ENCODE measurements at places on chromosomes 5 and 9.

DNA sequence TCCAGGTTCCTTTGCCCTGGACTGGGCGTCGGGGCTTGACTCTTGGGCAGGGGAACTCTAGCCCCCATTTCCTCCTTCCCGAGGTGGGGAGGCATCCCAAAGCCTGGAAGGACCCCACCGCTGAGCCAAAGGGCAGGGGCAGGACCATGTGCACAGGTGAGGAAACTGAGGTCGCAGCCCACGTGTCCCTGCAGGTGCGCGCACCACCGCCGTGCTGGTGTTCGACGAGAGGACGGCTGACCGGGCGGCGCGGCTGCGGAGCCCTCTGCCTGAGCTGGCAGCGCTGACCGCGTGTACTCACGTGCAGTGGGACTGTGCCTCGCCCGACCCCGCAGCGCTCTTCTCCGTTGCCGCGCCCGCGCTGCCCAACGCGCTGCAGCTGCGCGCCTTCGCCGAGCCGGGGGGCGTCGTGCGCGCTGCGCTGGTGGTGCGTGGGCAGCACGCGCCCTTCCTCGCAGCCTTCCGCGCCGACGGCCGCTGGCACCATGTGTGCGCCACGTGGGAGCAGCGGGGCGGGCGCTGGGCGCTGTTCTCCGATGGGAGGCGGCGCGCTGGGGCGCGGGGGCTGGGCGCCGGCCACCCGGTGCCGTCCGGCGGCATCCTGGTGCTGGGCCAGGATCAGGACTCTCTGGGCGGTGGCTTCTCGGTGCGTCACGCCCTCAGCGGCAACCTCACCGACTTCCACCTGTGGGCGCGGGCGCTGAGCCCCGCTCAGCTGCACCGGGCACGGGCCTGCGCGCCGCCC, 2.8 kb downstream of the ADGRD2 start:
- no peak for DNase-seq

- peak; percentile 28 for DNase-seq
Observed at GRCh38 chr9:88052321-88052965, 78.1 kb upstream of the CDK20 start.

DNA sequence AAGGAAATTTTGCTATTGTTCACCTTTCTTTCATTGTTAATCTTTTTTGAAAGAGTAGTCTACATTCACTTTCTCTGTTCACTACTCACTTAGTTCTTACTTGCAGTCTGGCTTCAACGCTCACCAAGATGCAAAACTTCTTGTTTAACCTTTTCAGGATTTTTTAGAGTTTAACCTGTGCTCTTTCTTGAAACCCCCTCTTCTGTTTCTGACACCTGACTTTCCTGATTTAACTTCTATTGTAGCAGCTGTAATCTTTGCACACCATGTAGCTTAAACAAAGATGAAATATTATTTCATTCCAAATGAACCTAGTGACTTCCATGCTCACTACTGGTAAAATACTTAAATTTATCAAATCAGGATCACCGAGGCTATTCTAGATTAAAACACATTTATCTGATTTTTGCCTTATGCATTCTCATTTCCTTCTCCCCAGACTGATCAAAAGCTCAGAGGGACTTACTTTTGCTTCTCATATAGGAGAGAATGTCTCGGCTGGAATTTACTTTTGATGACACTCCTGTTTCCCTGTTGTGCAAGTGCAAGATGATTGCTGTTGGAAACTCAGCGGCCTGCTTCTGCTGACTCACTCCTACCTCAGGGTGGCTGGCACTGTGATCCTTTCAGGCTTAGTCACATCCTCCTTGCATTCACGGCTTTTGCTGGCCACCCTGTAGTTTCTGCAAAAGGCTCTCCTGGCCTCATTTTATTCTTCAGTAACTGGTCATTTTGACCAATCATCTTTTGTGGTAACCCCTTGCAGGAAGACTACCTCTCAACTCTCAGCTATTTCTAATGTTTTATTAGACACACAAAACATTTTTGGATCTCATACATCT, 109.3 kb upstream of the IFNE start:
- DNase-seq = peak; percentile 95

- peak; percentile 96 for DNase-seq
Observed at GRCh38 chr9:81389569-81389993, 299.8 kb downstream of the TLE1 start.

DNA sequence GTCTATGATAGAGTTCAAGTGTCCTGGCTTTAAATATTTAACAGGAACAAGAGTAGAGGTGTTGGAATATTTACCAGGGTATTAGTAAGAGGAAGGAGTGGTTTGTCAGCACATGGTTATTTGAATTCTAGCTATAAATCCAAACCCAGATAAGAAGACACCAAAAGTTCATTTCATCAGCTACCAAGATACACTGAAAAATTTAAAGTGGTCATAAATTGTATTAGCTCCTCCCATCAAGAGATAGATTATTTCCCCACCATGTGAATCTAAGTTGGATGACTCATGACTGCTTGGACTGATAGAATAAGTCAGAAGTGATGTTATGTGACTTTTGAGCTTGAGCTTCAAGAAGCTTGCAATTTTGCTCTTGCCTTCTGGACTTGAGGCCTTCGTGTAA, 72.1 kb upstream of the GRAMD2B start:
- peak; percentile 23 for DNase-seq

- peak; percentile 87 for DNase-seq
Observed at GRCh38 chr5:142597546-142598337, 88.1 kb downstream of the FGF1 start.

GRCh38 chr9:133148199-133149129, 15.2 kb downstream of the GBGT1 start:
- peak; percentile 65 for DNase-seq

DNA sequence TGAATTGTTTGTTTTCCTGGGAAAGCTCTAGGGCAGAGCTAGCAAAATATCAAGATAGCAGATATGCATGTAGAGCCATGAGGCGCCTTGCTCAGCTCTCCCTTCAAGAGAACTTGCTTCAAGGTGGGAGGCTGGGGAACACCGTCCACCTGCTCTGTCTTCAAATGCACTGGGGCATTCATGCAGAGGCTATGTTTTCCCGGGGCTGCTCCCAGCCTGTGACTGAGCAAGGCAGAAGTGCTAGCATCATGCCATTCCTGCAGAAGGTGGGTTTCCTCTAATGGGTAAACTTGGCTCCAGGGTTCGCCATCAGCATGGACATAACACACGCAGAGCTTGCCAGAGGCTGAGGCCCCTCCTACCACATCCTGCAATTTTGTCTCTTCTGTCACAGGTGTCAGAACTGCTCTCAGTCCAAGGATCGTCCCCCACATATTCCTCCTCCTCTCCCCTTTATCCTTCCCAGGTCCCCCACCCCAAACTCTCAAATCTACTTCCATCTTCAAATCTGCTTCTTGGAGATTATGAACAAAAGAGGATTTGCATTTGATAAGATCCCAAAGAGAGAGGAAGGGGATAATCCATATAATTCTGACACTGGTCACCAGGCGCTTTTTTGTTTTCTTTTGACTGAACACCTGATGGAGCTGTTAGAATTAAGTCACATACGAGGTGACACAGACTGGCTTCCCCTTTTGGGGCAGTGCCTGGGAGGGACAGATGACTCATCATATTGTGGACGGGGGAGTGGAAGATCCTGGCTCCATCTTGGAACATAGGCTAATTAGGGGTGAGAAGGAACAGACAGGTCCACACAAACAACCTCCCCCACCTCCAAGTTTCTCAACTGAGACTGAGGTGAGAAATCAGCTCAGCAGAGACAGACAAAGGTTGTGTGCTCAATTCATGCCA, 85.0 kb upstream of the TAF11L2 start:
- no peak for DNase-seq

DNA sequence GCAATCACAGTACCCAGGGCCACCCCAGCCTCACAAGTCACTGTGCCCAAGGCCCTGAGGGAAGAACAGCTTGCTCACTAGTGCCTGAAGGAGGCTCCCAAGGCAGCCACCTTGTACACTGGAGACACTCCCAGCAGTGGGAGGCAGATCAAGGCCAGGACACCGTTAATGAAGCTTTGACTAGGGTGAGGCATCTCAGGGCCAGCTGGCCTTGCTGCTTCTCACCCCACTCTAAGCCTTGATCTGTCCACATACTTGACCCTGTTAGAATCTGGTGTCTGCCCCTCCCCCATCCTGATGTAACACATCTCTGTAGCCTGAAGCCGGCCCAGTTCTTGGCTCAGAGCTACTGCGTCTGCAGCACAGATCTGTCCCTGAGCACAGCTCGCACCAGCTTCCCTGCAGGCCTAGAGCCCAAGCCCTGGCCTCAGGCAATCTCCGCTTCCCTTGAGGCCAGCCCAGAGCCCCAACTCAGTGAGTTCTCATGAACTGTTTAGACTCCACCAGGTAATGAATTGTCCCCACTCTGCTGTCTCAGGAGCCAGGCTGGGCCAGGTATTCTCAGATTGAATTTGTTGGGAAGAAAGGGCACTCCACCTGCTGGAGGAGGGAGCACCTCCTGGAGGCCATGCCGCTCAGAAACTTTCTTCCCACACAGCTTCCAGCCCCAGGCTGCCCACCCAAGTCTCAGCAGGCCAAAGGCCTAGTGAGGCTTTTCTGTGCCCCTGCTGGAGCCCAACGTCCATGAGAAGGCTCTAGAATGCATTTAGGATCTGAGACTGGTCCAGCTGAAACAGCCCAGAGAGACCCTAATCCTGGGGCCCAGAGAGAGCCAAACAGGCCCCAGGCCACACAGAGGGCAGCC, 13.4 kb upstream of the JADE2 start:
- DNase-seq = peak; percentile 58

GRCh38 chr9:124260769-124261603, 3.2 kb downstream of the NEK6 start:
- DNase-seq = peak; percentile 85

GRCh38 chr5:54446379-54446732, 9.1 kb upstream of the HSPB3 start:
- no peak for DNase-seq

DNA sequence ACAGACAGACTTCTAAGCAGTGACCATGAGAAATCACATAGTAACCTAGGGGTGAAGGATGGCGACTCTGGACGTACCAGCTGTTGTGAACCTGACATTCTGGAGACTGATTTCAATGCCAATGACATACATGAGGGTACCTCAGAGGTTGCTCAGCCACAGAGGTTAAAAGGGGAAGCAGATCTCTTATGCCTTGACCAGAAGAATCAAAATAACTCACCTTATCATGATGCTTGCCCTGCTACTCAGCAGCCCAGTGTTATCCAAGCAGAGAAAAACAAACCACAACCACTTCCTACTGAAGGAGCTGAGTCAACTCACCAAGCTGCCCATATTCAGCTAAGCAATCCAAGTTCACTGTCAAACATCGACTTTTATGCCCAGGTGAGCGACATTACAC, 38.0 kb upstream of the CCDC152 start:
- DNase-seq = peak; percentile 57

- DNase-seq = no peak
Observed at GRCh38 chr5:73303148-73304079, 130.4 kb downstream of the TMEM174 start.

GRCh38 chr5:55919625-55920024, 68.5 kb downstream of the IL31RA start:
- DNase-seq = no peak

DNA sequence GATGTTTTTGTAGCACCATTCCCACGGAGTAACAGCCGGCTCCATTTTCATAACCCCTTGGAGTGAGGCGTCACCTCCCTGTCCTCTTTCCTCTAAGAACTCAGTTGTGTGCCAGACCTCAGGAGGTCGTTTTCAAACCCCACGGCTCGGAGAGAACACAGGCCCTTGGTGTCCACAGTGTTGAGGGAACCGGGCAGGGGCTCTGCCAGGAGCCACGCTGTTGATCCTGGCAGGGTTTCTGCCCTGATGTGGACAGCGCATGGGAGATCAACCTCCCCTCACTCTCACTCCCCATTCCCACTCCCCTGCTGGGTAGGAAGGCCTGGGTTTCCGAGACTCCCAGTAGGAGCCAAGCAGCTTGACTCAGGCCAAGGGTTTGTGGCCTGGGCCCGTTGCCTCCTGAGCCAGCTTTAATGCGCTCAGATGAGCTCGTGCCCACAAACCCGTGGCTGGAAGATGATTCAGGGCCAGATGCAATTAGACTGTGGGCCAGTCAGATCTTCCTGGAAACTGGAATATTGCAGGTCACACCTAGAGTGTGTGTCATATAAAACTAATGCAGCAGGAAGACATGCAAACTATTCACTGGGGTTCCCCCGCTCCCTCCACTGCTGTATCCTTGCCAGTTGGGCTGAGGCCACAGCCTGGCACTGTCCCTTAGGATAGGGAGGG, 133.4 kb downstream of the SLC12A2 start:
- peak; percentile 98 for DNase-seq

DNA sequence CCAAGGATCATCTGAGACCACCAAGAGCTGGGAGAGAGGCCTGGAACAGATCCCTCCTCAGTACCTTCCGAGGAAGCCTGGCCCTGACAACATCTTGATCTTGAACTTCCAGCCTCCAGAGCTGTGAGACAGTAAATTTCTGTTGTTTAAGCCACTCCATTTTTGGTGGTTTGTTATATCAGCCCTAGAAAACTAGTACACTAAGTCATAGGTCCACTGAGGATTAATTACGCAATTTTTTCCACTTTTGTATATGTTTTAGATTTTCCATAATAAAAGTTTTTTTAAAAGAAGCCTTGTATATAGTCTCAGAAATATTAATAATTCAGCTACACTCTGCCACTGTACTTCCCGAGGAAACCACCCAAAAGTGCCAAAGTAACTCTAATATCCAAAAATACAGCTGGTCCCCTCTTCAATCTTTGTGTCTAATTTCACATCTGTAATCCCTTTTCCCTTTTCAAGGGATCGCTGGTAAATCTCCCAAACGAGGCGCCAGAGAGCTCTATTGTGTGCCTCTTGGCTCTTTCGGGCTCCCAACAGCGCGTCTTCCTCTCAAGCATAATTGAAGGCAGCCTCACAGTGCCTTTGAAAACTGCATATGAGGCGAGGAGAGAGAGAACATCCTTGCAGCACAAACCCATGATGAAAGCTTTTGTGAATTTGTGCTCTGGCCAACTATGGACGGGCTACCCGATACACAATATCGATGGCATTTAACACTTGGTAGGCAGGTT, 32.7 kb downstream of the PRUNE2 start:
- DNase-seq = peak; percentile 34

DNA sequence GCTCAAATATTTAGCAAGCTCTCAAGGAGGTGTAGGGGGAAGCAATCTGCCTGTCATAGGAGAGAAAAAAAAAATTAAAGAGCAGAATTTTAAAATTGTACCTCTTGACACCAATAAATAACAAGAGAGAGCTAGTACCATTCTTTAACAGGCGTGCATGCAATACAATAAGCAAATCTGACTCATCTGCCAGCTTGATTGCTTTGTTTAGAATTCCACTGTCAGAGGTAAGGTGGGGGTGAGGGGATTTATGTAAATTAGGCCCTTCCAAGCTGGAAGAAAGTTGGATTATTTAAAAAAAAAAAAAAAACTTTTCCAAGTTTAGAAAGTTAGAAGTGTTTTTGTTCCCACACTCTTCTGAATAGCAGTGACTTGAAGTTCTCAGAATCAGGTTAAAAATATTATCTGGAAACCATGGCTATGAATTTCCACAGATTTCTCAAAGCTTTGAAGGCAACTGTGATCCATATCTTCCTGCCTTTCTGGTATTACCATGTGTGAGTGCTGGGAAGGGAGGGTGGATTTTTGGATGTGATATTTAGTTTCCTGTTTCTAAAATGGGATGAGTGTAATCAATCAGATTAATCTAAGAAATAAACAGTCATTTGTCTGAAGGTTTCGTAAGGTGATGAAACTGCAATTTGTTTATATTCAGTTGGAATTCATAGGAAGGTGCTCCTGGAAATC, 477.5 kb downstream of the TLE4 start:
- DNase-seq = no peak

- no peak for DNase-seq
Observed at GRCh38 chr9:22922222-22922621, 475.6 kb downstream of the DMRTA1 start.

GRCh38 chr5:174624733-174625522, 99.5 kb upstream of the MSX2 start:
- DNase-seq = no peak
